ENCODE measurements at places on chromosomes 2 and 18.
A peak's percentile ranks its signal among the peaks of the same experiment; 100 is the strongest.

DNA sequence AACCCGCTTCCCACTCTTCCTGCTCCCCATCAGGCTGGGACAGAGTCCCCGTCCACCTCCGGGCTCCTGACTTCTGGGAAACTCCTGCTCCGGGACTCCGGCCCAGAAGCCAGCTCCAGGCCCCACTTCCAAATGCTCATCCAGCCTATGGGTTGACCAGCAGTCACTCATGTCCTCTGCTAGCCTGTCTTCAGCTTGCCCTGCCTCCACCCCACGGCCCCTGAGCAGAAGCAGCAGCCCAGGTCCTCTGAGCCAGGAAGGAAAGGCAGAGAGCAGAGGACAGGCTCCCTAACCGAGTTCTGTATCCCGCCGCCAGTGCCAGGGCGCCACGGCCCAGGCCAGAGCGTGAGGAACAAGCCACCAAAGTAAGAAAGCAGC is 86.4 kb upstream of the ID2 start:
- DNase-seq: no peak

- peak; percentile 2 for DNase-seq
These were observed 16.2 kb downstream of the AFF3 start for GRCh38 chr2:100126201-100126600.

- no peak for DNase-seq
These were observed 8.4 kb downstream of the ACSL3 start for GRCh38 chr2:222869252-222869560.

DNA sequence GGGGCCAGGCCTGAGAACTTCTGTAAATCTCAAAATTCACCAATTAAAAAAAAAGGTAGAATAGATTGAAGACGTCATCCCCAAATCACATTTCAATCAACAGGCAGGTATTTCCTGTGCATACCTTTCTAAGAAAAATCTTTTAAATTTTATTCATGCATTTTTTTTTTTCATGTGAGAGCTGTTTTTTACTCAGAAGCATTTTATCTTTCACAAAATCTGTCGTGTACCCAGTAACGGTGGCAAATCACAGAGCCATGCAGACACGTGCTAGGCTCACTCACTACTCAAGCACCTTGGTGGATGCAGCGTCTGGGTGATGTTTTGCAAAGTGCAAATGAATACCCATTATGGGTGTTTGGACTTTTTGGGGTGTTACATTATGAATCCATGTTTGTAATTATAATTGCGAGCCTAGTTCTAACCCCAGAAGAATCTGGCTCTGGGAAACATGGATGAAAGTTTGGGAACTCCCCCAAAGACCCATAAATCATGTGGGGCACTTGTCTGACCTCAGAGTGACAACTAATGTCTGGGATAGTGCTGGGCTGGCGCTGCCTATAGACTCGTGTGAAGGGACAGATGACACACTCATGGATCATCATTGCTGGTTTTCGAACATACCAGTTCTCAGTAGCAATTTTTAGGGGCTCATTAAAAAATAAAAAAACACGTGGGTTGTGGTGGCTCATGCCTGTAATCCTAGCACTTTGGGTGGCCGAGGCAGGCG is 335.2 kb downstream of the LPIN1 start:
- DNase-seq: no peak

DNA sequence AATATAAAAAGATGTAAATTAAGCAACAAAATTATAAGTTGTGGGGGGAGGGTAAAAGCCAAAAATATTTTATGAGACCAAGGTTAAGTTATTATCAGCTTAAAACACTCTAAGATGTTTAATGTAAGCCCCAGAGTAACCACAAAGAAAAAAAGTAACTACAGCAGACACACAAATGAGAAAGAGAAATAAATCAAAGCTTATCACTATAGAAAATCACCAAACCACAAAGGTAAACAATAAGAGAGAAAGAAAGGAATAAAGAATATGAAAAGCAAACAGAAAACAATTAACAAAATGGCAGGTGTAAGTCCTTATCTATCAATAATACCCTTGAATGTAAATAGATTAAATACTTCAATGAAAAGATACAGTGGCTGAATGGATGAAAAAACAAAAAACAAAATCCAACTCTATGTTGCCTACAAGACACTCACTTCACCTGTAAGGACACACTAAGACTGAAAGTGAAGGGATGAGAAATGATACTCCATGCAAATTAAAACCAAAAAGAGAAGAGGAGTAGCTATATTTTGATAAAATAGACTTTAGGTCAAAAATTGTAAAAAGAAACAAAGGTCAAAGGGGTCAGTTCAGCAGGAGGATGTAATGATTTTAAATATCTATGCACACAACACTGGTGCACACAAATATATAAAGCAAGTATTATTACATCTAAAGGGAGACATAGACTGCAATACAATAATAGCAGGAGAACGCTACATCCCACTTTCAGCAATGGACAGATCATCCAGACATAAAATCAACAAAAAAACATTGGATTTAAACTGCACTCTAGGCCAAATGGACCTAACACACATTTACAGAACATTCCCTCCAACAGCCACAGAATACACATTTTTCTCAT is 80.7 kb downstream of the PTPN2 start:
- DNase-seq: no peak

DNA sequence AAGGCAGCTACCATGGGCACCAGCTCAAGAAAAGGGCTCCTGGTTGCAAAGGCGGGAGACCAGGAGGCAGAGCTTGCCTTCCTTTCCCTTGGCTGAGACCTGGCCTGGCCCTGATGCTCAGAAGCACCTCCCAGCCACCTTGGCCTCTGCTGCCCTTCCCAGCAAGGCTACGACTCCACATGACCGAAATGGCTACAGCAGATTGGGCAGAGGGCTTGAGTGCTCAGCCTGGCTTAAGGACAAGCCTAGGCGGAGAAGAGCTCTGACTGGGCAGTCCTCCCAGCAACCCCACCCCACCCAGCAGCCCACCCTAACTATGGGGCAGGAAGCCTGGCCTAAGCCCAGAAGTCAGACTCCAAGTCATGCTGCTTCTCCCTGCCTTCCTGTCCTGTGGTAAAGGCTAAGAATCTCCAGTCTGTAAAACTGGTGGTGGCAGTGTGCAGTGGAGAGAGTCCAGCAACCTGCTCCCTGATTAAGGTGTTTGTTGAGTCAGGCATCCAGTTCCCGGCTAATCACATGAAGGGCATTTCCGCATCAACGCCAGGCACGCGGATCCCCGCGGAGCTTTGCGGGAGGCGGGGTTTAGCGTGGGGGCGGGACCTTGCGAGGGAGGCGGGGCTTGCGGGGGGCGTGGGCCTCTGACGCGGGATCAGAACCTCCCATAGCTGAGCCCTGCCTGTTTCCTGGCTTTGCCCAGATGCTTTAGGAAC is 256.0 kb downstream of the BCL11A start:
- DNase-seq: no peak

GRCh38 chr18:66461344-66461743 is 142.5 kb downstream of the CDH19 start:
- DNase-seq: no peak

- DNase-seq: no peak
These were observed 606.4 kb upstream of the ZNF804A start for GRCh38 chr2:183991968-183992367.

GRCh38 chr18:32469691-32470459 is 807 bp downstream of the GAREM1 start:
- DNase-seq: no peak

DNA sequence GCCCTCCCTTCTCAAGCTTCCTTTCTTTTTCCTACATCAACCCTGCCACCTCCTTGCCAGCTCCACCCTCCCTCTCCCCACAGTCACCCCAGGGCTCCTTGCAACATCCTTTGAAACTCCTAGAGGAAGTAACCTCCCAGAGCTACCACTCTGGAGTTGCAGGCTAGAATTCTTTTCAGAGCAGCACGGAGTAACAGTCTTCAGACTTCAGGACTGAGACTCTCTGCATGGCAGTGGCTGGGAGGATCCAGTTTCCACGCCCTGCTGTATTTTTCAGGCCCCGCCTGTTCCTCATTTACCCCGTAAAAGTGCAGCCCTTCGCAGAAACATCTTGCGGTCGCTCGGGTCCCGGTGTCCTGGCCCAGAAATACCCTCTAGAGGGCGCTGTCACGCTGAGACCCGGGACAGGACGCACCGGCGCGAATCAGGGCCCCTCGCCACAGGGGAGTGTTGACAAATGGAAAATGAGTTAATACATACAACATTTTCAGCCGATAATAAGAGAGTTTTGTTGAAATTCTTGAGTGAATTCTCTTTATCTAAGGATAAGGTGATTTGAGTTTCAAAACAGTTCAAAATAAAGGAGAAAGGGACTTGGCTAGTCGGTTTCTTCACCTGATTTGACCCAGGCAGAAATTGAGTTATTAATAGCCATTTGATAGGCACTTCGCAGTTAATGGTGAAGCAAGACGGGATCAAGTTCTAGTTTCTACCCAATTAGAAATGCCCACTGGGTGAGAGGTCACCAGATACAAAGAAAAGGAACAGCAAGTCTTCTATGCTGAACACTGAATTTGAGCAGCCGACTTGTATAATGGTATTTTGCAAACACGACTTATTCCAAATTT is 18.5 kb upstream of the NTSR2 start:
- peak; percentile 17 for DNase-seq

DNA sequence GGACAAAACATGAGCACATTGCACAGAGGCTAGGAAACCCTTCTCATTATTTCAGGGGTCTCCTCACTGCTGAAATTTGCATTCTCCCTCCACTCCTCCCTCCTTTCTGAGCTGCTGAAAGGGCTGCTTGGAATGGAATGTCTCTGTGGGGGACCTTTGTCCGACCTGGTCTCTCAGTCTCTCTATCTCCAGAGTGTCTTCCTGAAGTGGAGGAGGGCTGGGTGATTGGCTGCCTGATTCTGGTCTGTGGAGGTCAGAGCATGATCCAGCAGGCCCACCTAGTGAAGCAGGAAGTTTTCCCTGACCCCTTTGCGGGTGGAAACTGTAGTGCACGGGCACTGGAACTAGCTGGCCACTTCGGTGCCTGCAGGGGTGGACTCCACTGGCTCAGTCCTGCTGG is 560.5 kb upstream of the HS6ST1 start:
- DNase-seq: no peak

DNA sequence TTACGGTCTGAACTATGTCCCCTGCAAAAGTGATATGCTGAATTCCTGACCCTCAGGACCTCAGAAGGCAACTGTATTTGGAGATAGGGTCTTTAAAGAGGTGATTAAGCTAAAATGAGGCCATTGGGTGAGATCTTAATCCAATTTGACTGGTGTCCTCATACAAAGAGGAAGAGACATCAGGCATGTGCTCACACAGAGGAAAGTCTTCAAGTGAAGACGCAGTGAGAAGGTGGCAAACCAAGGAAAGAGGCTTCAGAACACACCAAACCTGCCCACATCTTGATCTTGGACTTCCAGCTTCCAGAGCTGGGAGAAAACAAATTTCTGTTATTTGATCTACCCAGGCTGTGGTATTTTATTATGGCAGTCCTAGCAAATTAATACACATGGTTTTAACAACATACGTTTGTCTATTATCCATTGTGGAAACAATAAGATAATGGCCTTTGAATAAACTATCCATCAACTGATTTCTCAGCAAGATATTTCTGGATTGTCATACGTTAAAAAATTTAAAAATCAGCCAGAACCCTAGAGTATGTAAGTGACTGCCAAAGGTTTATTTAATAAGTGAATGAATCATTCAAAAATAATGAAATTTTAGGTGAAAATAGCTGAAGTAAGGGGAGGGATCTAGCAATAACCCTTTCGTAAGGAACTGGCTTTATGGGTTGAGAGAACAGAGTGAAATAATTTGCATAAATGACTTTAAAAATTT is 6.5 kb downstream of the WIPF1 start:
- DNase-seq: no peak

DNA sequence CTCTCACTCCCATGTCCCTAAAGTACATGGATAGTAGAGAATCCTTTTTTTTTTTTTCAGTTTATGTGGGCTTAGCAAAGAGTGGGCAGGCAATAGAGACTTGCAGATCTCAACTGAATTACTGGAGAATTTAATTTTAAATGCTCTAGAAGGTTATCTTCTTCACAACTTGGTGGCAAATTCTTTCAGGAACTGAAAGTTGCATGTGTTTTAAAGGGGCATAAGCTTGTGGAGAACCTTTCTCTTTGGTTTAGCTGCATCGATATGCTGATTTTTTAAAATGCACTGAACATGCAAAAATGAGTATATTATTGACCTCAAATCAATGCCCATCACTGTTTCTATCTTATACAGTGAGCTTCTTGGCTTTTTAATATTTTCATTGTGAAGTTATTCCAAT is 24.9 kb upstream of the GALNT3 start:
- no peak for DNase-seq

GRCh38 chr2:28838971-28839370 is 28.3 kb downstream of the SPDYA start:
- DNase-seq: no peak

DNA sequence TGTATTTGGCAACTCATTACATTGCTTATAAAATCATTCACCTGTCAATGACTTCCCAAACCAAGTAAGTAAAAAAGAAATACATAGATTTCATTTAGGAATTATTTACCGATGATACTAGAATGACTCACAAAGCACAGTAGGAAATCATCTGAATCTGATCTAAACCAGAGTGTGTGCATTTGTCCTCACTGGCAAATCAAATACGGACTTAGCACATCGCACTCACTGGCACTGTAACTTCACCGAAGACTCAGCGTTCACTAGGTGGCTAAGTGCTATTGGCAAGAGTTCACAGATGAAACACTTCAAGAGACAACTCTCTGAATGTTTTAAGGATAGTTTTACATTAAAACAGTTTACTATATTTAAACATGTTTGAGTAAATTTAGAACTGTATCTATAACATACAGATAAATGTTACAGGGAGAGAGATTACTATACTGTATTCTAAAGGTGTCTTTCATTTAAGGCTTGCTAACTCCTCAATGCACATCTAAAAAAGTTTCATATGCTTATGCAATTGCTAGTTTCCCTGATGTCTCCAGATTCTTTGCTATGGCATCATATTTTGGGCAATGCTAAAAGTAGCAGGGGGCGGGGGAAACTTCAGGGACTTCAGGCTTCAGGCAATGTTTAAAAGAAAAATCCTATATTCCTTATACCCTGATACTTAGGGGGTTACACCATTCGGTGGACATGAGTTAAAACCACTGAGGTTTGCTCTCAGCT is 48.8 kb downstream of the STK39 start:
- no peak for DNase-seq

GRCh38 chr2:218959761-218960308 is 369 bp downstream of the CDK5R2 start:
- no peak for DNase-seq

DNA sequence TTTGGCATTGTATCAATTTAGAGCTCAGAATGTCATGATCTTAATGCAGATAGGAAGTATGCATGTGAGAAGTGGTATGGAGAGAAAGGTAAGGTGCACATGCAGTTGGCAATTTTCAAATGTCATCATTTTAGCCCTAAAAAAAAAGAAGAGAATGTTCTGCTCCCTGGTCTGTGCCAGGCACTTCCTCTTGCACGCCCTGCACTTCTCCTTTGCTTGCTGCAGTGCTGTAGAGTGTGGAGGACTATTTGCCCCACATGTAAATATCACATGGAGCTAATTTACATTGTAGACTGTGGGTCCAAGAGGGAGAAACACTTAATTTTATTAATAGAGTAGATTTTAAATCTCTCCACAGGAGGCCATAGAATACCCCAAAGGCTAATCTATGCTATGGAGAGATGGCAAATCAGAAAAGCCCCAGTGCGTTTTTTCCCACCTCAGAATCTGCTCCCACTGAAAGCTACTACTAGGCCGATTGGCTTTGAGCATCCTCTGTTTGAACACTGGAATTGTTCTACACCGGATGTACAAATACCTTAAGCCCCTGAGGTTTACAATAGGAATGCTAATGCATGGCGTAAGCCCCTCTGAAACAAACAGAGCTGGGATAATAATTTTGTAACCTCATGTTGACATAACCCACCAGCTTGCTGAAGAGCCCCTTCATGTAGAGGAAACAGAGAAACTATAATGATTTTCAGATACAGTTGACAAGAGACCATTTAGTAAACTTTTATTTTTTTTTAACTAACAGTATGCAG is 137.2 kb upstream of the KLHL14 start:
- DNase-seq: no peak

Data from AG04449 (cell line).